Activated gamma-delta T cell treated with anti-CD3 and anti-CD28 coated beads, Interleukin-2, amount 50 U/mL, for 16 hours (primary cell): ENCODE measurements at places on chromosomes 6 and 20.

GRCh38 chr6:7701212-7701834 is 24.6 kb upstream of the BMP6 start:
- no peak for DNase-seq

DNA sequence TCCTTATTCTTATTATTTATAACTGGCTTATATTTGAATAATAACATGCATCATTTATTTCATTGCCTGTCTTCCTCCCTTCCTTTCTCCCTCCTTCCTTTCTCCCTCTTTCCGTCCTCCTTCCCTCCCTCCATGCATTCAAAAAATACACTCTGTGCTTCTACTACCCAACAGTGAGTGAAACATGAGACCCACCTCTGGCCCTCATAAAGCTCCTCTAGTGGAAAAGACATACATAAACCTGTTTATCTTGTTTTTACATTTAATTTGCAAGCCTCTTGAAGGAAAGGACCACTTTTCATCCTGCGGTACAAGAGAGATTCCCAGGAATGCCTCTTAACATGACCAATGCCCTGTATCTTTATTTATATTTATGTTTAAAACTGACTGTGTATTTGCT is 21.8 kb upstream of the ISM1 start:
- no peak for DNase-seq

- DNase-seq, result no peak
These were observed 49.1 kb downstream of the GCLC start for GRCh38 chr6:53495506-53496499.

DNA sequence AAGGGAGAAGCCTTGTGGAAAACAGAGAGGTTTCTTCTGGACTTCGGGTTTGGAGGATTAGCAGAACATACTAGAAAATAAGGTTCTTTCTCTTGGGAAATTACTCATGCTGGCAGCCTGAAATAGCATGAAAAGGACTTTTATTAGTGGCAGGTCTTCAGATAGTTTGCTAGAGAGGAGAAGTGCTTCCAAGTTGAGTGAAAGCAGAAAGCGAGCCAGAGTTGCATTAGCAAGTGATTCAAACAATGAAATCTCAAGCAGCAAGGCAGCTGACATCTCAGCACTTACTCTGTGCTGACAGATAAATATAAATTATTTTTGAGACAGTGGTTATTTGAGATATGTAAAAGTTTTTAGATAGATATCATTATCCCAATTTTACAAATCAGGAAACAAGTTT is 91.9 kb downstream of the PLCB4 start:
- no peak for DNase-seq

- DNase-seq, result no peak
These were observed 70.5 kb upstream of the PRL start for GRCh38 chr6:22367346-22367745.

GRCh38 chr6:1473598-1473997 is 84.2 kb downstream of the FOXF2 start:
- no peak for DNase-seq

DNA sequence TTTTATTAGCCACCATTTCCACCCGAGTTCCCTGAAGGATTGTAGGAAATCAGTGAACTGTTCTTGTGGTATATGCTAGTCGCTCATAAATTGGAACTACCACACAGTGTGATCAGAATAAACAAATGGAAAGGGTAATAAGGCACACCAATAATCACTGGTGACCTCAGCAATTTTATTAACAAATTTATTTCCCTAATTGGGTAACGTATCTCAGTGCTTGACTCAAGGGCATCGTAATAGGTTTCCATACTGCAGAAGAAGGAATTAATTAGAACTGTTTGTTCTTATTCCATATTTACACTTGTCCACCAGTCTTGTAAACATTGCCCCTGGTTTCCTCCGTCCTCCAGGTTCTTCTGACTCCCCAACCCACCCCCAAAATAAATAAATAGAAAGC is 10.0 kb upstream of the UQCC2 start:
- DNase-seq, result no peak

GRCh38 chr6:41036186-41036585 is 2.8 kb downstream of the UNC5CL start:
- no peak for DNase-seq
